CD8-positive, alpha-beta memory T cell (primary cell): ENCODE measurements at places on chromosomes 11 and 22.

DNA sequence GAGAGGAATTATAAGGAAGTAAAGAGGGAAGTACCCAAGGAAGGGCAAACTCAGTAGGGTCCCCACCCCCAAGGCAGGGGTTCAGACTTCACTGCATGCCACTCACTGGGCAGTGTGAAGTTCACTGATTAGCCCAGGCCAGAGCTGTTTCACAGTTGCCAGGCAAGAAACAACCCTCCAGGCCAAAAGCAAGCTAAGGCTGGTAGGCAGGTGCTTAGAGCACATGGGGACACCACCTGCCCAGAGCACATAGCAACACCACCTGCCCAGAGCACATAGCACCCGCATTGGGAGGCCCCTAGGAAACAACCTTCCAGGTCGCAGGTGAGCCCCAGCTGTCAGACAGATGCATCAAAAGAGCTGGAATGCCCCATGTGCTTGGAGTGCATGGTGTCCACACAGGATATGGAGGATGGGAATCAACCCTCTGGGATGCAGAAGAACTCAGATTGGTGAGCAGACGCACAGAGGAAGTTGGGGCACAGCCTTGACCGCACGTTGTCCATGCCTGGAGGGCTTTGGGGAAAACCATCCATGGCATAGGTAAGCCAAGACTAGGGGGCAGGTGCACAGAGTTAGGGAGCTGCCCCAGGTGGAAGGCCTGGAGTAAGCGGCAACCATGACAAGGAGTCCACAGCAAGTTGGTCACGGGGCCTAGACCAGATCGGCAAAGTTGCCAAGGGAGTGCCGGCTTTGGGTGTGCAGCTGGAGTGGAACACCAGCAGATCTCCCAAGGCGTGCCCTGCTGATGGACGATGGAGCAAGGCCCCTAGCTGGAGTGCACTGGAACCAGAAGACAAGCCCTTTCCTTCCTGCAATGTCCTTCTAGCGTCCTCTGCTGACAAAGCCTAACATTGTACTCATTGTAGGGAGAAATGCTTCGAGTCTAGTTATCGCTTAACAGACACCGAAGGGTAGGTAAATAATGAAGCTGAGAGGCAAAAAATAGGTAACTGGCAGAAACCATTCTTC is 7.8 kb upstream of the TMEM216 start:
- DNase-seq = no peak

DNA sequence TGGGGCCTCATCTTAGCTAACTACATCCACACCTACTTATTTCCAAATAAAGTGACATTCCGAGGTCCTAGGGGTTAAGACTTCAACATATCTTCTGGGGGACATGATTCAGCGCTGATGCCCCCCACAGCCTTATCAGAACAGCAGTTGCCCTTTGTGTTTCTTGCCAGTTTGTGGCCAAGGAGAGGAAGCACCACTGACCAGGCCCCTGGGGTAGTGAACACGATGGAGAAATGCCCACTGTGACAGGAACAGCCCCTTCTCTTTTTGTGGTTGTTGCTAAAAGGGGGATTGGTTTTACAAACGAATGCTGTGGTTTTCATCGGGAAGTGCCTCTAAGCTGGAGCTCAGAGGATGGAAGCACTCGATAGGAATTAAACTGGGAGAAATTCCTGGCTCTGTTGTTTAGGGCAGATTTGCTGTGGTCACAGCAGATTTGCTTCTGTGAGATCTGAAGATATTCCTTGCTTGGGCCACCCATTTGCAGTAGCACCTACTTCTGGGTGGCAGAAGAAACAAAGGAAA is 88.8 kb downstream of the ABTB2 start:
- DNase-seq = no peak

GRCh38 chr22:39651053-39651996 is 80.8 kb downstream of the CACNA1I start:
- no peak for DNase-seq

- DNase-seq = no peak
Observed at GRCh38 chr22:47236161-47236560, 473.7 kb downstream of the TBC1D22A start.

DNA sequence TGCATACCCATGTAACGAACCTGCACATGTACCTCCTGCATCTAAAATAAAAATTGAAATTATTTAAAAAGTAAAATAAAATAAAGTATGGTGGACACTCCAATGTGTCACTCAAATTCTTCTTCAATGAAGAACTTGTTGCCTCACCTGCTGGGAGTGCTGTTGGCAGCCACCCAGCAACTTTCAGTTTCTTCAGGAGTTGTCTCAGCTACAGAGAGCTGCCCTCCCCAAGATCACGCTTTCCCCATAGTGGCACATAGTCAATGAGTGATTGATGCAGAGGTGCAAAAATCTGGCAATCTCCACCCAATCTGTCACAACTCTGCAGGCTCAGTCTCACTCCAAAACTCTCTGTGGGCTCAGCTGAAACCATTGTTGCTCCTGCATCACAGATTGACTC is 92.3 kb upstream of the C11orf87 start:
- no peak for DNase-seq

- DNase-seq = no peak
Observed at GRCh38 chr11:21371044-21371443, 701.7 kb downstream of the NELL1 start.

GRCh38 chr11:111250936-111251335 is 5.4 kb downstream of the POU2AF2 start:
- DNase-seq = no peak

GRCh38 chr22:45996241-45997076 is 19.5 kb upstream of the WNT7B start:
- DNase-seq = no peak

DNA sequence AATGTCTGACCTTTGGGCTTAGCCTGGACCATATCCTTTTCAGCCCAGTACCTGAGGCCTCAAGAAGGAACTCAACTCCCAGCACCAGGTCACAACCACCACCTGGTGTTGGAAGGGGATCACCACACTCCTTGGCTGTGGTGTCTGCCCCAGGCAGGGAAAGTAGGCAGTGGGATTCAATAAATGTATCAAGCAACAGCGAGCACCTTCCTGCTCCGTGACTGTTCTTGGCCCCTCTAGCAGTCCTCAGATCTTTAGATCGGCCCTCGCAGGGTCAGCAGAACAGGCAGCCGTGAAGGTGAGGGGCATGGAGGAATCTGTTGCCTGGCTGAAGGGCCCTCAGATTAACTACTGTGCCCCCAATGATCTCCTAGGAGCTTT is 15.9 kb downstream of the ARFGAP2 start:
- DNase-seq = no peak

GRCh38 chr11:78855116-78855515 is 280.5 kb upstream of the NARS2 start:
- DNase-seq = no peak

- no peak for DNase-seq
Observed at GRCh38 chr11:3124821-3125220, 40.3 kb downstream of the OSBPL5 start.

DNA sequence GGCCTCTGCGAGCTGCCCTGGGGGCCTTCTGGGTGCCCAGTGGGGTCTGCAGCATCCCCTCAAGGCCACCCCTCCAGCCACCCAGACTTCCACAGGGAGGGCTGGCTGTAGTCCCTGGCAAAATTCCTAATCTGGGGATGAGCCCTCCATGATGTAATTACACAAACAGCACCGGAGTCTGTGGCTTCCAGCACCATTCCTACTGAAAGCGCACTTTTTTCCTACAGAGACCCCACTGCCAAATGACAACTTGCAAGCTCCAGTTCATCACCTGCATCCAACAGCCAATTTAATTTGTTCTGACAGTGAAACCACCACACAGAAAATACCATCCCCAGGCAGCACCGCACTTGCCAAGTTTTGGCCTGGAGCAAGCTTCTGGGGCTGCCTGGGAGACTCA is 70.4 kb downstream of the TRMU start:
- no peak for DNase-seq

DNA sequence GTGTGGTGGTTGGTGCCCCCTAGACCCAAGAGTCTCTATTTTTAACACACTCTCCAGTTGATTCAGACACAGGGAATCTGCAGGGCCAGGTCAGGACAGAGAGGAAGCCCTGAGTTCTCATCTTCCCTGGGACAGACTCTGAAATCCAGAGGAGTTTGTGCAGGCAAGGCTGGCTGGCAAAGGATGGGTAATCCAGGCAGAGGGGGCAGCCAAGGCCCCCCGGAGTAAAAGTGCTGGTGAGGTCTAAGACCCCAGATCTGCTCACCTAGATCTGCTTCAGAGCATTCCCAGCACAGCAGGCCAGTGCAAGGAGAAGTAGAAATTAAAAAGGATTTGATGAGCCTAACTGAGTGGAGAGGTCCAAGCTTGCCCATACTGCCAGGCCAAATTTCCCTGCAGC is 40.6 kb upstream of the MN1 start:
- DNase-seq = no peak

DNA sequence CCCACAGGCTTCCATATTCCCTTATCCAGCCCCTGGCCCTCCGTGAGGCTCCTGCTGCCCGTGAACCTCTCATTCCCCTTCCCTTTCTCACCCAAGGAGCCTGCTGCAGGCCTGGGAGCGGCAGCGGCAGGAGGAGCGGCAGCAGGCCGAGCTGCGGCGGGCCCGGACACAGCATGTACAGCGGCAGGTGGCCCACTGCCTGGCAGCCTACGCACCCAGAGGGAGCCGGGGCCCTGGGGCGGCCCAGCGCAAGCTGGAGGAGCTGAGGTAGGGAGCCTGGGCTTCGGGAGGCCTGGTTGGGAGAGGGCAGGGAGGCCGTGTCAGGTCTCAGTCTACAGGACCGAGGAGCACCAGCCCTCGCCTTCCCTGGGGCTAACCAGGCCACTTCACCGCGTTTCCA is 8.1 kb upstream of the SART1 start:
- no peak for DNase-seq

GRCh38 chr11:65584723-65585171 is 8.9 kb downstream of the EHBP1L1 start:
- no peak for DNase-seq

- DNase-seq = no peak
Observed at GRCh38 chr11:117489999-117490679, 162.5 kb downstream of the CEP164 start.

- DNase-seq = no peak
Observed at GRCh38 chr11:118304227-118304567, 333 bp upstream of the CD3E start.

- DNase-seq = no peak
Observed at GRCh38 chr11:64865286-64866172, 12.9 kb downstream of the EHD1 start.

DNA sequence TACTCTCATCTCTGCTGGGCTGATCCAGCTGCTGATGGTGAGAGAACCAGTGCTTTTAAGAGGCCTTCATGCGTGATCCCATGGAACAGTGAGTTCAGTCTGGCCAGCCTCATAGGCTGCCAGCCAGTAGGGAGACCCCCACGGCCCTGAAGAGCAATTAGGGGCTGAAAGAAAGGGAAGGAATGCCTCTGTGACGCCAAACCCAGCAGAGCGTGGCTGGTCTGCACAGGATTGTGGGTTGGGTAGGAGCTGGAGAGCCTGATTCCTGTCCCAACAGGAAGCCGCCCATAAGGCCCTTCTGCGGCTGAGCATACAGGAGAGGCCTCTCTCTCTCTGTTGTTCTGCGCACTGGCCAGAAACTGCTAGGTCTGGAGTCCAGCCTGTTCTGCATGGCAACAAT is 181.5 kb upstream of the E2F8 start:
- no peak for DNase-seq

- no peak for DNase-seq
Observed at GRCh38 chr11:70624598-70624993, 226.3 kb downstream of the CTTN start.

- no peak for DNase-seq
Observed at GRCh38 chr11:40162901-40163883, 1296.3 kb downstream of the LRRC4C start.

DNA sequence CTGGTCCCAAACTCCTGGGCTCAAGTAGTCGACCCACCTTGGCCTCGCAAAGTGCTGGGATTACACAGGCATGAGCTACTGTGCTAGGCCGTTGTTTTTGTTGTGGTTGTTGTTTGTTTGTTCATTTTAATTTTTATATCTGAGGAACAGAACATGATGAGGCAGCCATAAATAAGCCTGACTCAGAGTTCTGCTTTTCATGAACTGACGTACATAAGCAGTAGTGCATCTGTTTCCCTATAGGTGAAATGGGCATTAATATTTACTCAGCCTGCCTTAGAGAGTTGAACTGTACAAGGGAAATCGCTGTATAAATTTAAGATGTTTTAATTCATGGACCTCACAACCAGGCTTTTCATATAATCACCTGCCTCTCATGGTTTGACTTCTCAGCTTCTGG is 80.5 kb downstream of the PDHX start:
- DNase-seq = no peak

- DNase-seq = no peak
Observed at GRCh38 chr22:29359469-29359868, 28.9 kb downstream of the AP1B1 start.

GRCh38 chr11:108117746-108118371 is 3.5 kb upstream of the ACAT1 start:
- DNase-seq = no peak

DNA sequence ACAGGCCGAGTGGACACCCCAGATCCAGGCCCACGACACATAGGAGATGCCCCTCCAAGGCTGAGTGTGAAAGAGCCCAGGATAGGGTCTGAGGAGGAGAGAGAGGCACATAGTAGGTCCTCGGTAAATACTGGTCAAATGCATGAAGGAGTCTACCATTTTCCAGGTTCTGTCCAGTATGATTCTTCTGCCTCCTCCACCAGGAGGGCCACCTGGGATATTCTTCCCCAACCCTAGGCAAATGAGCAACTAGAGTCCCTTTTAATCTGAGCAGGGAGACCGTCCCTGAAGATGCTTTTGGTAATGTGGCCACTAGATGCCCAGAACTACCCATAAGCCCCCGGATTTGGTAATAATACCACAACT is 6.7 kb downstream of the PDGFB start:
- no peak for DNase-seq

DNA sequence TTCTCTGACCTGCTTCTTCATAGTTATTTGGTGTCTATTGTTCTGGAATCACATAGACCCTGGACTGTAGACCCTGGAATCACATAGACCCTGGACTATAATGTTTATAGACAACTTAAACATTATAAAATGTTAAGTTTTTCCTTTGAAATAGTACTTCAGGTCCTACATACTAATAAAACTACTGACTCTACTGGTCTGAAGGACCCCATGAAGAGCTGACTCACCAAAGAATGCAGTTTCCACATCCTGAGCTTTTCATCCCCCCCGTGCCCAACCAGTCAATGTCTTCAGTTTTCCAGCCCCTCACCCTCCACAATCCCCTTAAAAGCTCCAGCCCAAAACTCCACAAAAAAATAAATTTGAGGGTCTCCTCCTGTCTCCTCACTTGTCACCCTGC is 6.6 kb upstream of the PLEKHA7 start:
- DNase-seq = no peak

- DNase-seq = peak; percentile 86
Observed at GRCh38 chr11:67468759-67469507, at the start of gene TMEM134. TMEM134 (minus strand) TSS chr11:67469251; CDS start chr11:67469192, 59 bp downstream.

GRCh38 chr22:45284705-45285262 is at the start of gene UPK3A:
UPK3A (plus strand) TSS chr22:45284949; CDS start chr22:45285014, 65 bp downstream.
- DNase-seq = peak; percentile 65

DNA sequence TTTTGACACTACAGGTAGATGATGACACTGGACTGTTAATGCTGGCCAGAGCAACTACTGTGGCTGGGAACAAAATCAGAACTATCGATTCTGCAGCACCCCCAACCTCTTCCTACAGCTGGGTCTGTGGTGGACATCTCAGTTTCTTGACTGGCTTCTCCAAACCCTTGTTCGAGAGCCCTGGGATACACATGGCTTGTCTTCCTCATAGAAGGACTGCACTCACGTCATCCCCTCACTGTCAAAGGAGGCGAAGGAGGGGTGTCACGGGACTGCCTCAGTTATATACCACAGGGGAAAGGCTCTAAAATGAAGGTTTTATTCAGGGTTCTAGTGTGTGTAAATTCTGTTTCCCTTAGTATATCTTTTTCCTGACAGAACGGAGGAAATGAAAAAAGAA is 44.9 kb downstream of the PITPNB start:
- no peak for DNase-seq
